ENCODE measurements at places on chromosomes 6 and 20.
A peak's percentile ranks its signal among the peaks of the same experiment; 100 is the strongest.

GRCh38 chr6:54108271-54108670, 3.0 kb upstream of the MLIP start:
- no peak for DNase-seq

GRCh38 chr6:6678811-6679210, 90.3 kb downstream of the LY86 start:
- no peak for DNase-seq

DNA sequence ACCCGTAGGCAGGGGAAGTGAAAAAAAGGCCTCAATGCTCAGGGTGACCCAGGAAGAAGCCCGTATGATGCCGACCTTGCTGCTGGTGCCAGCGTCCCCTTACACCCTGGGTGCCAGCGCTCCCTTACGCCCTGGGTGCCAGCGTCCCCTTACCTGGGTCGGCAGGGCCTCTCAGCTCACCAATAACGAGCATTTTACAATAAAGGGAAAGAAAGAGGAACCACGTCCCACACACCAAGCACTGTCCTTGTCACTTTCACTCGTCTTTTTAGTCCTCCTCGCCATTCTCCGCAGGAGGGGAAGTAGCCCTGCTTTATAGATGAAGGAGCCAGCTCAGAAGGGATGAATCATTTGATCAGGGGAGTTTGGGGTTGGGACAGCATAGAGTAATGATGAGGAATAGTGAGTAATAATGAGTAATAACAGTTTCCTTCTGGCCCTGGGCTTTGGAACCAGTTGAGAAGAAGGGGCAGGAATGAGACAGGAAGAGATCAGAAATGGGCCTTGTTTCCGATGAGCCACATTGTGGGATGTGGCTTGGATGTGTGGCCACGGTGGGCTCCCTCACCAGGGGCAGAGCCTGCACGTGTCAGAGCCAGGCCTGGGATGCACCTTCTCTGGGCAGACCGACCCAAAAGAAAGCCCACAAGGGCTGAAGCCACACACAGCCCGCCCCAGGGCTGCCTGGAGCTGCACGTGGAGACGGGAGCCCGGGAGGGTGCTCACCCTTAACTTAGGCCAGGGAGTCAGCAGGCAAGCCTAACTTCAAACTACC, 75.7 kb downstream of the SYNJ2 start:
- DNase-seq, result no peak

- no peak for DNase-seq
Observed at GRCh38 chr6:16355238-16355637, 116.9 kb downstream of the GMPR start.

DNA sequence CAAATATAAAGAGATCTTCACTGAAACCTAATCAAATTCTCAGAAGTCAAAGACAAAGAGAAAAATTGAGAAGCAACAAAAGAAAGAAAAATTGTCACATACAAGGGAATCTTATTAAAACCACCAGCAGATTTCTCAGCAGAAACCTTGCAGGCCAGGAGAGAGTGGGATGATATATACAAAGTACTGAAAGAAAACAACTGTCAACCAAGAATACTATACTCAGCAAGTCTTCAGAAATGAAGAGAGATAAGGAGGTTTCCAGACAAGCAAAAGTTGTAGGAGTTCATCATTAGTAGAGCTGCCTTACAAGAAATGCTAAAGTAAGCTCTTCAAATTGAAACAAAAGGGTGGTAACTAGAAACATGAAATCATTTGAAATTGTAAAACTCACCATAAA, 345.6 kb downstream of the MAFB start:
- DNase-seq, result no peak

GRCh38 chr6:41504466-41505121, 41.6 kb upstream of the FOXP4 start:
- DNase-seq, result no peak

DNA sequence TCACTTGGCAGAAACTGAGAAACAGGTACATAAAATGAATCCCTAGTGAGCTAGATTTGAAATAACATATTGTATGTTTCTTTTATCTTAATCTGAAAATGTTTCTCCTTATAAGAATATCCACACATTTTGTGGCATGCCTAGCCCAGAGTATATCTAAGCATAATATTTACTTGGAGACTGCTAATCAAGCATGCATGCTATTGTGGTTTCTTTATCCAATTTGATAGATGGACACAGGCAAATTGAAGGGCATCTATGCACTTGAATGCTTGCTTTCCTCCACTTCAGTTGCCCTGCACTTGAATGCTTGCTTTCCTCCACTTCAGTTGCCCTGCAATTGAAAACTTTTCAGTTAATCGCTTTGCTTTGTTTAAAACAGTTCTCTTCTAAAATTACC, 729.8 kb downstream of the TBC1D32 start:
- no peak for DNase-seq

DNA sequence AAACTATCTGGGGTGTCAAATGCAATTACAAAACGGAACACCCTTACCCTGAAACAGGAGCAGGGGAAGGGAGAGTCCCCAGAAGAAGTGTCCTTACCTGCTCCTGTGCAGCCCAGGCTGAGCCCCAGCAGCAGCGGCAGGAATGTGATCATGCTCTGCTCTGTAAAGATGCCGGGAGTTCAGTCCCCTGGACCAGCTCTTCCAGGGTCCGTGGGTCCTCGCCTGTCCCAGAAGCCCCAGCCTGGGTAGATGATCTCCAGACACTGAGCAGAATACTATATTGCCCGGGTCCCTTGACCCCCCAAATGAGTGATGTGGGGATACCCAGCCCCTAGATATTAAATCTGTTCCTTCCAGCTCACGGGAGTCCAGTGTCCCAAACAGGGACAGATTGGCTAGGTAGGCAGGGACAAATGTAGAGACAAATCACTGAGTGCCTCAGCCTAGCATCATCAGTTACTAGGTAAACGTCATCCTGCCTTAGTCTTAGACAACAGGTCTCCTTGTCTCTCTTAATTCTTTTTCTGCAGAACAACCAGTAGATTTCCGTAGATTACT, at the start of gene HLA-DMB:
Gene HLA-DMB, minus strand, starts transcription at position 373 of the 558 bp plus-strand sequence. Its CDS starts 221 bp downstream, at position 152.
- peak; percentile 97 for DNase-seq

Measured in GM12878 (cell line).